WTC11 (cell line): ENCODE measurements at places on chromosomes 16 and 17. TPM values are rescaled to one million over a fixed set of nuclear protein-coding genes. Genes with fewer than 3 reads are reported as not detected.

GRCh38 chr17:76567634-76568432, 17.8 kb downstream of the ST6GALNAC2 start:
- no peaks in the 10 kb centered on the region for H3K27me3 ChIP-seq
- H3K36me3 ChIP-seq: peaks cover 31% of the 10 kb centered on the region
- no peak for DNase-seq
- H3K4me3 ChIP-seq: no peak overlapping the region
- peak overlapping the region; percentile 84 for H3K27ac ChIP-seq

DNA sequence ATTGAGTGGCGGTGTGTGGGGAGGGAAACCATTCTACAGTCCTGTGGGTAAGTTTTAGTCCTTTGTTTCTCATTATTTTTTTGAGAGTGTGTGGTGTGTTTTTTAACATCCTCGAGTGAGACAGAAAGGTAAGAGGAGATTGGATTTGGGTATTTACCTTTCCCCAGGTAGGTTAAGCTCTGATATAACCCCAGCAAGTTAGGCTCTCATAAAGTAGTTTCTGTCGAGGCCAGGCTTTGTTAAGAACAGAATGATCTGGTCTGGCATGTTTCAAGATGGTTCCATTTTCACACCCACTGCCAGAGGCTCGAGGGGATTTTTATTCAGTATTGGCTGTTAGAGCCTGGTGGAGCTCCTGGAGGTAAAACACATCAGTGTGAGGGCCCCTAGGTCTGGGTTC, 62.9 kb downstream of the BCAS3 start:
- DNase-seq: no peak
- H3K4me3 ChIP-seq: no peak overlapping the region
- H3K4me1 ChIP-seq: peaks cover 16% of the 10 kb centered on the region

- DNase-seq: no peak
- no peaks in the 10 kb centered on the region for H3K36me3 ChIP-seq
- H3K4me3 ChIP-seq: no peak overlapping the region
- H3K4me1 ChIP-seq: no peaks in the 10 kb centered on the region; the same call in 1 of the 2 replicates
- no peaks in the 10 kb centered on the region for H3K27me3 ChIP-seq
Measured at GRCh38 chr16:79874391-79874790, 273.9 kb upstream of the MAF start.

The MT1M gene
- 4.5 to 4.8 TPM (median 4.7 TPM) in 3 replicates for total RNA-seq
